ENCODE measurements at places on chromosomes 5 and 9.
A peak's percentile ranks its signal among the peaks of the same experiment; 100 is the strongest.

GRCh38 chr5:176188506-176189193 is 49.6 kb upstream of the SIMC1 start:
- DNase-seq = no peak

DNA sequence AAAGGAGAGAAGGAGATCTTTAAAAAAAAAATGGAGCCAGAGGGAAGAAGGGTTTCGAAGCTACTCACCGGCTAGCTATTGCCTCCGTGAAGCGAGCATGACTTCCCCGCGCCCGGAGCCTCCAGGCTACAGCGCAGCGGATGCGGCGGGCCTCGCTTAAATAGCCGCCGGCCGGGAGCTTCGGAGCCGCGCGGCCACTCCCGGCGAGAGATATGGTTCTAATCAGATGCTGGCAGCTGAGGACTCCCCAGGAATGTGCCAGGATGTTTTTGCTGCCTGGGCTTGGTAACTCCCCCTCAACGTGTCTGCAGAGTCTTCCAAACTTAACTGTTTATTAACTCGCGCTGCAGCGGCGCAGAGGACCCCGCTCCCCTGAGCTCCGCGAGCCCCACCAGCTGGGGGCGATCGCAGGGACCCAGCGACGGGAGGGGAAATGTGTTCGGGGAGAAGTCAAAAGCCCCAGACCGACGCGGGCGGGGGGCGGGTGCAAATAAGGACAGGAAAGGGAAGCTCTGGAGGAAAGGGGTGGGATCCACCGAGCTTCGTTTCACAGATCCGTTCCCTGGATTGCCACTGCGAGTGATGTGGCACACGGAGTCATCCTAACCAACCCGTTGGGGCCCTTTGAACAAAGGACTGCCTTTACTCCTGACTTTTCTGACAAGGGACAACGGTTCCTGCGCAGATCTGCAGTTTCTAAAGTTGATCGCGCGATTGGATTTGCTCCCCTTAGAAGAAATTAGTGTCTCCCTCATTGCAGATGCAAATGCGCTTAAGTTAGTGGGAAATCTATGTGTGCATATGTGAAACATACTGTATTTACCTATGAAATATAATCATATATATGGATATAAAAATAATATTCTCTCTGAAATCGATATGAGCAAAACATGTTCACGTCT is at the start of gene DAB2:
Gene DAB2, minus strand, starts transcription at position 245 of the 902 bp plus-strand sequence. CDS start 30,660 bp downstream, outside the sequence.
- DNase-seq = peak; percentile 87

- no peak for DNase-seq
These were observed 130.1 kb upstream of the EPB41L4A start for GRCh38 chr5:112549127-112549526.

GRCh38 chr5:163789870-163790269 is 284.5 kb downstream of the MAT2B start:
- DNase-seq = no peak

- DNase-seq = no peak
These were observed 63.7 kb upstream of the ANGPTL2 start for GRCh38 chr9:127185931-127186781.

DNA sequence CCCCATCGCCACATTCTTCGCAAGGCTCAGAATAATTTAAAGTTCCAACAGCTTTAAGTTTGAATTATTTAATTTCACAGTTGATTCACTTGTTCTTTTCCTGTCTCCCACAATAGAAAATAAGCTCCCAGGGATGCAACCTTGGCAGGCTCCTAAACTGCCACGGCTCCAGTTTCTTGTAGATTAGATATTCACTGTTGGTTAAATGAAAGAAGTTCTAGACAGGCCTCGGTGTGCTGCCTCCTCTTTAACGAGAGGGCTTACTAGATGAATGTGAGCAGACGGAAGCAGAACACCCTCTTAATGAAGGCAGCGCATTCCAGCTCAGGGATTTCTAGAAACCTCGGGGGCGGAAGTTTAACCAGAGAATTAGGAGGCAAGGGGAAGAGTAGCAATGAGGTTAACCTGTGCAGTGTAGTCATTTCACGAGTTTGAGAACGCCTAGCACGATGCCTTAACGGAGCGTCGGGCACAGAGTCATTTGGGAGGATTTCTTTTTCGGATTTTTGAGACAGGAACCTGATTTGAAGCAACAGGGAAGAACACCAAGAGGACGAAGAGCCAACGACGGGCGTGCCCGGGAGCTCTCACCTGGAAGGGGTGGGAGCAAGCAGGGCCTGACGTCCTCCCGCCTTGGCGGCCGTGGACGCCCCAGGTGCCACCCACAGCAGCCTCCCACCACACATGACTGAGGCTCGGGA is 637 bp upstream of the SMC5 start:
- no peak for DNase-seq

DNA sequence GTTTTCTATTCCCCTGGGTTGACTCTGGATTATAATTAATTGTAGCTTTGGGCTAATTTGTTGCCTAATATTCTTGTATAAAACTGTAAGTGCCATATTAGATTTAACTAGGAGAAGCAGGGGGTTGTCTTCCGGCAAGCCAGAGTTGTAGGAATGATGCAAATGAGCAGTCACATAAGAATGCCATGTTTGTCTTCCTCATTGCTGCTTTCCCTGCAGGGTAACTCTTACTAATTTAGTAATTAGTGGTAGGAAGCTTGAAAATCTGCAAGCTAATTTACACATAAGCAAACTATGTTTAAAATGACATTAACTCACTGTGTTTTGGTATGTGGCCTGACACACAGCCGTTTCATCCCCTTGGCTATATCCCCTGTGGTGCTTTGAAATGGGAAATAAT is 527.8 kb downstream of the KCTD16 start:
- DNase-seq = no peak
